ENCODE measurements at places on chromosomes 6 and 20.

DNA sequence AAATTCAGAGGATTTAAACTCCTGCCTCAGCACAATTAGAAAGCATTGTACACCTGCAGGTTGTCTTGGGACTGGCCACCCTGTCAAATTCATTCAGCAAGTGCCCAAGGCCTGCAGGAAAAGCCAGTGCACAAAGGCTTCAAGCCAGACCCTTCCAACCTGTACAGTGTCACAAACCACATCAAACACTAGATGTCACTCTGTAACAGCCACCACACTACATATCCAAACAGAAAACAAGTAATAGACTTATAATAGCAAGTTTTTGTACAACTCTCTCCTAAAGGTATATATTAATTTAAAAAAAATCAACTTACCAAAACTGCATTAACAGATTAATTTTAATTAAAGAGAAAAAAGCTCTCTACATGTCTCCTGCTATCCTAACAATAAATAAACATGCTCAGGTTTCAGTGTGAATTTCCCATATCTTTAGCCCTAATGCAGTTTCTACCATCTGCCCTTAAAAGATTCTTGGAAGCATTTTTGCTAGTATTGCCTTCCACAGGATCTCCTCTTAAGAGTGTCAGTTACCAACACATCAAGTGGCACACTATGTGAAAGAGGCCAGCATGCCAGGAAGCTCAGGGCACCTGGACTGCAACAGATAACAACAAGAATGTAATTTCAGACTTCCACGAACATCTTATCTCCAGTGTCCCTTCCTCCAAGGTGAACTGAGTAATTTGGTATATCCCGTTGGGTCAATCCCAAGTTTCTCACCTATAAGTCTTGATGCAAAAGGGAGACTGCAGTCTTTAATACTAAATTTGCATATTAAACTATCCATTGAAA is 47.5 kb downstream of the RALGAPA2 start:
- DNase-seq: peak; percentile 17

DNA sequence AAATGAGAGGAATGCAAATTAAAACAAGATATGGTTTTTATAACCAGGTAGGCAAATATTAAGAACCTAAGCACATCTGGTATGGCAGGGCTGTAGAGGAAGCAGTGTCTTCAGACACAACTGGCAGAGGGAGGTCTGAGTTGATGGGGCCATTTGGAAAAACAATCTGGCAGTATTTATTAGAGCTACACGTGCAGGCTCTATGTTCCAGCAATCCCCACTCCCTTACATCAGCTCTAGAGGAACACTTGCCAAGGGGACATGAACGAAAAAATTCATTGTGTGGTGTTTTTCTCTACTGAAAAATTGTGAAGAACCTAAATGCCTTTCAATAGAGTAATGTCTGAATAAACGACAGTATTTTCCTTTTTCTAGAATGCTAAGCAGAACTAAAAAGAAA is 111.6 kb upstream of the EDN1 start:
- DNase-seq: no peak

DNA sequence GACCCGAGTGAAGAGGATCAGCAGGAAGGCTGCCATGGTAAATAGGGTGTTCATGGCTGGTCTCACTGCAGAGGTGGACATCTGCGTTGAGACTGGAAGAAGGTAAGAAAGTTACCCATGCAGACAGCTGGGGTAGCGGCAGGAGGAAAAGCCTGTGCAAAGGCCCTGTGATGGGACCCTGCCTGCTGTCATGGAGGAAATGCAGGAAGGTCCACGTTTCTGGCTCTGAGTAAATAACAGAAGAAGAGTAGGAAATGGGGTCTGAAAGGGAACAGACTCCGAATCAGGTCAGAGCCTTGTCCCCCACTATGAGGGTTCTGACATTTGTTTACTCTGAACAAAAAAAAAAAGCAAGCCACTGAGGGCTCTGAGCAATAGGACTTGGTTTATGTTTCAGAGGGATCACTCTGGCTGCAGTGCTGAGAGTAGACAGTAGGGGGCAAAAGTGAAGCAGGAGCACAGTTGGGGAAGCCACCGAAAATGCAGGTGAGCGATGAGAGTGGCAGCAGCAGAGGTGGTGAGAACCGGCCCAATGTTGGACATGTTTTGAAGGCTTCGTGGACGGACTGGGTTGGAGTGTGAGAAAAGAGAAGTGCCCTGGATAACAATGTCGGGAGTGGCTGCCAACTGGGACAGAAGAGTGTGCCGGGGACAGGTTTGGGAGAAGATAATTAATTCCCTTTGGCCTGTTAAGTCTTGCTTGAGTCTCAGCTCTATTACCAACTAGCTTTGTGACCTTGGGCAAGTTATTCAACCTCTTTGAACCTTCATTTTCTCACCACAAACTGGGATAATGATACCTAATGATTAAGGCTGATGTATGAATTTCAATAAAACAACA is 57.9 kb upstream of the MAP7 start:
- DNase-seq: peak; percentile 77

GRCh38 chr6:5860849-5861248 is 145.9 kb downstream of the NRN1 start:
- DNase-seq: no peak

DNA sequence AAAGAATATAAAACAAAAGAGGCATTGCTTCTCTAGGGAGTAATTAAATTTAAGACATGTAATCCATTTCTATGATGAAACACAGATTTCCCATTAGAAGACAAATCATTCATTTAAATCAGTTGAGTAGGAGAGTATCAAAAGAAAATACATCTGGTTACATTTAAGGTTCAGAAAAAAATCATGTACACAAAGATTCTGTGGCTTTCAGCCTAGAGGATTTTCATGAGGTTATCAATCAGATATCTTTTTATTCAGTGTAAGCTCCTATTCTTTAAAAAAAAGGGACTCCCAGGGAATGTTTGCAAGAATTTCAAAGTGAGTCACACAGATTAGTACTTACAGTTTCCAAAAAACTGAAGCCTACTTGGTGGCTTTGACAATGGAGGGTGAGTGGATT is 24.9 kb downstream of the COL21A1 start:
- DNase-seq: no peak

Data from WERI-Rb-1 (cell line).